Tibial artery (tissue), 4 donors: ENCODE measurements at places on chromosomes 2 and 18.

- no peak for DNase-seq
Measured at GRCh38 chr2:198312596-198313483, 508.4 kb downstream of the PLCL1 start.

DNA sequence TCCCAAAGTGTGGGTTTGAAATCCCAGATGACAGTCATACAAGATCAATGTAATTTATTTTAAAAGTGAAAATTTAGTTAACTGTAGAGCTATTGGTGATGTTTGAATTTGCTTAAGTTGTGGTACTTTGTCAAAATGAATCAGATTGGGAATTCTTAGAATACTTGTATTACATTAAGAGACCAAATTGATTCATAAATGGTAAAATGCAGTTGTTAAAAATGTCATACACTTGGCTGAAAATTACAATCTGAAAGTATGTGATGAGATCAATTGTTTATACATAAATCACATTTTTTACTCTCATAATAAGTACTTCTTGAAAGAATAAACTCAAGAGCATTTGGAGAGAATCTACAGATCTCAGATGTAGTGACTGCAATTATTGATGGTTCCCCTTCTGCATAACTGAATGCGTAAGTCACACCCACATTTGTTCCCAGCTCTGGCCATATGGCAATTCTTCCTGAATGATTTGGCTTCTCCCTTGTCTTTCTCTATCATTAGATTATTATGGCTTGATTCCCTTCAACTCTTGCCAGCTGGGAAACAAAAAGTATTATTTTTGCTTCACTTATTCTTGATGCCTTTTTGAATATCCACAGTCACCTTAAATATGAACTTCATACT, 558.5 kb downstream of the CPS1 start:
- no peak for DNase-seq

GRCh38 chr18:25819746-25820363, 270.6 kb downstream of the SS18 start:
- no peak for DNase-seq

GRCh38 chr2:239226677-239227581, 173.9 kb downstream of the HDAC4 start:
- DNase-seq: no peak

- DNase-seq: no peak
Measured at GRCh38 chr2:198695879-198696278, 761.9 kb downstream of the SATB2 start.

DNA sequence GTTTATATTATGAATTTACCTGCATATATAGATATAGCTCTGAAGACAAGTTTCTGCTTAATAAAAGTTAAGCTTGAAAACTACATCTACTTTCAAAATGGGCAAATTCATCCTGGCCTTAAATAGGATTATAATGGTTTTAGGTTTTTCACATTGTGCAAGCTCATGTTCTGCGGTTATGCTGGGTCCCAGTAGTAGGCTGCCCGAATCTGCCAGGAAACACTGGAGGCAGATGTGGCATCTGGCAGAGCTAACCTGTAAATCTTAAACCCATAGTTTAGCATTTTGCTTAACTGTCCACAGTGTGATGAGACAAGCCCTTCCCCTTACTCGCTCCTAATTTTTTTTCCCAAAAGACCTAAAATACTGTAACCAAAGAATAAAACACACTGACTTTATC, 234.2 kb downstream of the TCF4 start:
- DNase-seq: no peak

DNA sequence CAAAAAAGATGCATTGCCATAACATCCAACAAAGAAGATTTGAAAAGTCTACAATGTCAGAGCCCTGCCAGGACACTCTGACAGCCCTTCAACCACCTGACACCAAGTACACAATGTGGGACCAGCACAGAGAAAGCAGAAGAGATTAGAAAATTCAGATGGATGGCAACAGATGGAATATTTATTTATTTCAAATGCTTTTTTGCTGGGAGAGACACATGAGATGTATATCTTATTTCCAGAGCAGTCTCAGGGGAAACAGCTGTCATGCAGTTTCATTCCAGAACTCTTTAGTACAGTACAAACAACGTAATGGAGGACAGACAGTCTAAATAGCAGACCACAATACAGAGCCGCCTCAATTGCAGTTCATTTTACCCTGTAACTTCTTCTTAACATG, 110.1 kb downstream of the MAIP1 start:
- no peak for DNase-seq
